ENCODE measurements at places on chromosomes 11 and 22. TPM values are rescaled to one million over a fixed set of nuclear protein-coding genes. Genes with fewer than 3 reads are reported as not detected.

The PITPNM1 gene
- total RNA-seq: 35.2 TPM

The APOBEC3H gene
- 2.1 TPM for total RNA-seq

The KIRREL3 gene
- total RNA-seq: not detected

The NLRP14 gene
- total RNA-seq: 0.25 TPM

The KDM4E gene
- total RNA-seq: not detected

The P4HA3 gene
- total RNA-seq: 0.85 TPM

The SLC25A17 gene
- 47.6 TPM for total RNA-seq

The OR5B21 gene
- total RNA-seq: not detected

The ELF5 gene
- not detected for total RNA-seq

The TCN2 gene
- 12.9 TPM for total RNA-seq

The NFAM1 gene
- total RNA-seq: 1.2 TPM

The FBLN1 gene
- total RNA-seq: 128 TPM

The RAB38 gene
- 0.17 TPM for total RNA-seq

The OR6A2 gene
- 0.24 TPM for total RNA-seq

The TBX1 gene
- total RNA-seq: 15.4 TPM

The SLC17A6 gene
- 0.37 TPM for total RNA-seq

The TRIM51G gene
- total RNA-seq: not detected

The ATXN10 gene
- 112 TPM for total RNA-seq

The FOXR1 gene
- not detected for total RNA-seq

The GRM5 gene
- total RNA-seq: not detected

The MS4A3 gene
- not detected for total RNA-seq

The FIBIN gene
- not detected for total RNA-seq

The BACE1 gene
- total RNA-seq: 2.3 TPM

The KLHL22 gene
- total RNA-seq: 25.4 TPM

The KLHDC7B gene
- not detected for total RNA-seq

The CYTH4 gene
- total RNA-seq: not detected

The POTEH gene
- total RNA-seq: not detected

The LIF gene
- 24.5 TPM for total RNA-seq

The TUB gene
- 21.4 TPM for total RNA-seq

The KLHL35 gene
- total RNA-seq: not detected

The MGAT3 gene
- total RNA-seq: 18.6 TPM

The C22orf31 gene
- not detected for total RNA-seq

The NOX4 gene
- total RNA-seq: not detected

The TRIM6 gene
- not detected for total RNA-seq

The EHBP1L1 gene
- 8.7 TPM for total RNA-seq

The OR56A1 gene
- total RNA-seq: not detected

The SYNGR1 gene
- total RNA-seq: 48.0 TPM

The TBX10 gene
- total RNA-seq: not detected

The MPZL2 gene
- not detected for total RNA-seq

The FREY1 gene
- total RNA-seq: not detected

The SH3BP1 gene
- 21.9 TPM for total RNA-seq

The CDC45 gene
- 46.7 TPM for total RNA-seq

The HTR3A gene
- total RNA-seq: not detected

The DDIAS gene
- total RNA-seq: 14.7 TPM

The MS4A7 gene
- not detected for total RNA-seq

The AQP11 gene
- total RNA-seq: not detected

The B4GAT1 gene
- total RNA-seq: 23.7 TPM

The GRAP2 gene
- total RNA-seq: 0.49 TPM

The ART5 gene
- 3.8 TPM for total RNA-seq

The TRPC6 gene
- total RNA-seq: not detected

The TNNI2 gene
- total RNA-seq: not detected

The ABCC8 gene
- total RNA-seq: 0.47 TPM
